ENCODE measurements at places on chromosomes 6 and 20.

- DNase-seq, result no peak
Measured at GRCh38 chr6:40146902-40147301, 212.6 kb upstream of the MOCS1 start.

GRCh38 chr20:49456646-49457045, 25.8 kb downstream of the KCNB1 start:
- no peak for DNase-seq

DNA sequence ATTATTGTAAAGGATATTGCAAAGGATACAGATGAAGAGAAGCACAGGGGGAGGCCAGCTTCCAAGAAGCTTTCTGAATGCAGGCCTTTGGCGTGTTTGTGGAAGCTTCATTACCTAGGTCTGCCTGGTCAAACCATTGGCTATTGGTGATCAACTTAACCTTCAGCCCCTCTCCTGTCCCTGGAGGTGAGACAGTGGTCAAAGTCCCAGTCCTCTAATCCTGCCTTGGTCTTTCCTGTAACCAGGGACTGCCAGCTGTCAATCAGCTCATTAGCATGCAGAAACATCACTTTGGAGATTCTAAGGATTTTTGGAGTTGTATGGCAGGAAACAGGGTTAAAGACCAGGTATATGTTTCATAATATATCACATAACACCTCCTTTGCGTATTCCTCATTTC, 13.0 kb downstream of the RIN2 start:
- DNase-seq, result no peak

DNA sequence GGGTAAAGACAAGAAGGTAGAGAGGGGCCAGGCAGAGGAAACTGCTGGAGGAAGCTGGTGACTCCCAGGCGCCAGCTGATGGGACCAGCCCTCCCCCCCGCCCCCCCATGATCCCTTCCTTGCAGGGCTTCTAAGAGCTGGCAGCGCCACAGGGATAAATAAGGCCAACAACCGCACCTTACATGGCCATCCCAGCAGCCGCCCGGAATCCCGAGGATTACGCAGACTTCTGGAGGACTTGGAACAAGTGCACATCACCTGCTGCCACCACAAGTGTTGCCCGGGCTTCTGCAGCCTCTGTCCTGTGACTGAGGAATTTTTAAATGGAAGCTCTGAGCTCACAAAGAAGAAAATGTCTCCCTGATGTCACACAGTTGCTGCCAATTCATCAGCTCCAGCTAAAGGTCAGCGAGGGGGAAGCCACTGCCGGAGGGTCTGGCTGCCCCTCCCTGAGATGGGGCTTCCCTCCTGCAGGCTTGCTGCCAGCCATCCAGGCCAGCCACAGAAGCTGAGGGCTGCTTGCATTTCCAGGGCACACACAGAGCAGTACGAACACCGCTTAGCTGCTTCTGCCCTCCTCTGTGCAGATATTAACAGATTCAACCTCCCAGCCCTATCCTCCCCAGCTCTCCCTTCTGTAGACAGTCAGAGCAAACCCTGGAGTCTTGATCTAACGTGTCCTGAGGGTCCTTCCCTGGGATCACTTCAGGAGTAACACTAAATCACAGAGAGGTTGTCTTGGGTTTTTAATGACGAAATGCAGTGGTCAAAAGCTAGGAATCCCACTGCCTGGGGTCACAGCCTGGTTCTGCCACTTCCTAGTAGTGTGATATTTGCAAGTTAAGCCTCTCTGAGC, 38.6 kb upstream of the PIM1 start:
- no peak for DNase-seq

- DNase-seq, result no peak
Measured at GRCh38 chr6:168037856-168038255, 40.4 kb downstream of the KIF25 start.

- no peak for DNase-seq
Measured at GRCh38 chr6:106014955-106015354, 71.2 kb upstream of the PRDM1 start.

- DNase-seq, result no peak
Measured at GRCh38 chr6:98924647-98925046, 23.1 kb downstream of the FBXL4 start.

- DNase-seq, result no peak
Measured at GRCh38 chr20:49540687-49541435, 27.1 kb downstream of the PTGIS start.

- DNase-seq, result no peak
Measured at GRCh38 chr20:6941571-6941970, 174.1 kb downstream of the BMP2 start.

GRCh38 chr6:16496210-16496609, 257.8 kb downstream of the GMPR start:
- no peak for DNase-seq
